ENCODE measurements at places on chromosomes 6 and 20. TPM values are rescaled to one million over a fixed set of nuclear protein-coding genes. Genes with fewer than 3 reads are reported as not detected.

DNA sequence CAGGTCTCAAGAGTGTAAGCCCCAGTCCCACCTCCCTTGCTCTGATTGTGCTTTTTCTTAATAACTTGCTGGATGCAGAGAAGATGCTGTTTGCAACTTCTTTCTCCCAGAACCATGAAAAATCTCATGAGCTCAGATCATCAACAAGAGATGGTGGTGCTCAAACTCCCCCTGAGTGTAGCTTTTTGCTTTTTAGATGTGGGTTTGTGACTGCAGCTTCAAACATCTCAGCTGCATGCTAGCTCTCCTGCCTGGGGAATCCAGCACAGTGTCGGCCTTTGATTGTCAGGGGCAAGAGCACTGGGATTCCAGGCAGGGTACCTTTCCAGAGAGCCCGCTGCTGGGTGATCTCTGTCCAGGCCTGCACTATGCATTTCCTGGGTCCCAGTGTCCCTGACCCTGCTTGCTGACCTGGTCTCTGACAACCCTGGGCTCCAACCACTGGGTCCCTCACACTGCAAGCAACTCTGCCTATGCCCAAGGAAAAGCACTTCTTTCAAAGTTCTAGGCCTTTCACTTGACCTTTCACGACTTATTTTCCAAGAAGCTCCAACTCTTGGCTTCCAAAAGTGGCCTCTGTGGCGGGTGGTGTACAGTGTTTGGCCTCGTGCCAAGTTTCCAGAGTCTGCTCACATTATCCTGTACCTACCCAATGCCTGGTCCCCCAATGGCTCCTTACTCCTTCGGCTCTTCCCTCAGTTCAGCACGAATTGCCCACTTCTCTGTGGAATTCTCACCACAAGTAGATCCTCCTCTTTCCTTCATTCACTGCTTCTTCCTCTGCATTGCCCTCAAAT lies 69.7 kb upstream of the LY86 start:
- DNase-seq, result no peak

DNA sequence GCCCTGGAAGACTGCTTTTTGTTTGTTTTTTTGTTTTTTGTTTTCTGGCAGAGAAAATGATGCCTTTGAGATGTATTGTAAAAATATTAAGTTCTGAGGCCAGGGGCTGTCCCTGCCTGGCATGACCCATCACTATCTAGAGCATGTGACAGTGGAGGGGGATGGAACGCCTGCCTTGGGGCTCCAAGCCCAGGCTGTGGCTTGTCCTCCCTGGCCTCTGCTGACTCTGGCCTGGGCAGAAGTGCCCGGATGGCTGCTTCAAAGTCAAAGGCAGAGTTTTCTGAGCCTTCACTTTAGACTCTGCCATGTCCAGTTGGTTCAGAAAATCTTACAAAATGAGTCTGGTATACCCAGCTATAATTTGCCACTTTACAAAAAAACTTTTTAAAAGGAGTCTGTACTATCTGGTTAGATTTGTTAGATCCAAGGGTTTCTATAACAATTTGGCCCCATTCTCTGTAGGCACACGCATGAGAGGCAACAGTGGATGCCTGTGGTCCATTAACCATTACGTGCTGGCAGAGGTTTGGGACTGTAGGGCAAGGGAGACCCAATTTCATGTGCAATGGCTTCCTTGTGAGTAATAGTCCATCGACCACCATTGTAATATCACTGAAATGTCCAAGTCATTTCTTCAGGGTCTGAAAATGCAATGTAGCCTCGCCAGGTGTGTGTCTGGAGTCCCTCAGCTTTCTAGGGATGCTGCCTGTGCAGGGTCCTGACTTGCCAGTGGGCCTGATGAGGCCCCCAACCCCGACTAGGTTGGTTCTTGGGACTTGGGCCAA lies 8.3 kb downstream of the PPP1R3G start:
- DNase-seq, result no peak

DNA sequence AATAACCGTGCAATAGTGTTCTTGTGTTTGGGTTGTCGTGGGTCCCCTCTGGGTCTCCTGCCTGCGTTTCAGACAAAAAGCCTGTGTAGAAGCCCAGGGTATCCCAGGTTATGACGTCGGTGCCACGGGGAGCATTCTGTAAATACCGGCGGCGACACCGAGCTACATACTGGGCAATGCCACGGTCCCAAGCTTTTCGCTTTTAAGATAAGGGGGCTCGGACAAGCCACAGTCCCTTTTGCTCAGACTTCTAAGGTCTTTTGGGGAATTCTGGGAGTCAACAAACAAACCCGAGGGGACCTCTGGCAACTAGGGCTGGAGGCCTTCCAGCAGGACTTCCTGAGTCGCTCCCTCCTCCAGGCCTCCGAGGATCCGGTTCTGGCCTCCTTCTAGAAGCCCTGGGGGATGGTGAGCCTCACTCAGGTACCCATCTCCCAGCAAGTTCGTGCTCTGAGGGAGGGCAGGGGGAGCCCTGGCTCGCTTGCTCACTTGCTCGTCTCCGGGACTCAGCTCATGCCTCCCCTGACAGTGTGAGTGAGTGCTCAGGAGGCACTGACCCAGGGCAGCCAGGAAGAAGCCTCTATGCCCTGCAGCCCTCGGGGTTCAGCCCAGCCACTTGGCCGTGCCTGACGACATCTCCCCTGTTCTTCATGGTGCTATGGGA lies 62.4 kb upstream of the MRPS10 start:
- DNase-seq, result peak; percentile 41

DNA sequence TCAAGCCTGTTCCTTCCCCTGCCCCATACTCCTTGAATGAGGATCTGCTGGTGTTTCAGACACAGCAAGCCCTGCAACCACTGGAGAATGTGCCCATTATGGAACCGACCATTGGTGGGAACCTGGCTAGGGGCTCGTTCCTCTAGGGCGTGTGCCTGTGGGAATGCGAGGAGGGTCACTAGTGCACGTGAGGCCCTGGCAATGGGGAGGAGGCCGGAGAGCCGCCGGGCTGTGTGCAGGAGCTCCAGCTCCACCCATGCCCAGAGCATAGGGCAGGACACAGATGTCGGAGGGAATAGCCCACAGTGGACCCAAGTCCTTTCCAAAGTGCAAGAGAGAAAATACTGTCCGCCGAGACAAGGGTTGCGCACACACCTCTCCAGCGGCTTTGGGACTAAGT lies 99.3 kb downstream of the ERMARD start:
- peak; percentile 16 for DNase-seq

- no peak for DNase-seq
Observed at GRCh38 chr6:143401636-143402370, 48.7 kb downstream of the ADAT2 start.

DNA sequence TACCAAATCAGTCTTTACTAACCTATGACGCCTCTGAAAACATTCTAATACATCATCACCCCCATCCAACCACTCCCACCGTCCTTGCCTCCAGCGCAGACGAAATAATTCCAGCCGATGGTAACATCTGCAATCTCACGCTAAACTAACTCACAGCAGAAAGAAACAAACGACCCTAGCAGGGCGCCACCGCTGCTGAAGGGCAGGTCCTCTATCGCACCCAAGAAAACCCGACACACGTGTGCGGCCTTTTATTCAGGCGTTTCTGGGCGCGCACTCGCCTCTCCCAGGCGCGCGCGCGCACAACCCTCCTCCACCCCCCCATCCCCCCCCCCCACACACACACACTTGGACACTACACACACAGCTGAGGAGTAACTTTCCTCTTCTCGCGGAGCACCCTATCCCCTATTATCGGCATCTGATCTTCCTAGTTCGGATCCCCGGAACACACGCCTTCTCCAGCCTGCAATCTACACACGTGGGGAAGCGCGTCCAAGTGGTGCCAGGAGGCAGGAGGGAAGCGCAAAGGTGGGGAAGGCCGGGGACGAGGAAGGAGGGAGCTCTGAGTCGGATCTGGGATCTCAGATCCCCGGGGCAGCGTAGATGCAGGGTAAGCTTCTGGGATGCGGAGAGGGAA lies 1.4 kb downstream of the GFOD1 start:
- peak; percentile 33 for DNase-seq

Gene CLPSL1
- not detected for total RNA-seq

Gene EPB41L2
- 102 TPM for total RNA-seq

DNA sequence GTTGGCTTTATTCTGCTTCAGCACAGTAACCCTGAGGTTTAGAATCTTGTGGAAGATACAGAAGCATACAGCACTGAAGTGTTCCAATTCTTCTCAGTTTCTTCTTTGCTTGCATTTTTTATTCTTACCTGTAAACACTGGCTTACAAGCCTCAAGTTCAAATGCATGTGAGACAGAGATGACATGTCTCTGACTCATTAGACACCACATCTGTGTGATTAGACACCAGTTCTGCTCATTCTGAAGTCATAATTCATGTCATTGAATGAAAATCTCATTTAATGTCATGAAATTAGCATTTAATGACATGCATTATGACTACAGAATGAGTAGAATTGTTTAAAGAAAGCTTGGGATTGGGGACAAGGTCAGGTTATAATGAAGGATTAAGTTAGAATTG lies 5.8 kb downstream of the GZF1 start:
- no peak for DNase-seq

DNA sequence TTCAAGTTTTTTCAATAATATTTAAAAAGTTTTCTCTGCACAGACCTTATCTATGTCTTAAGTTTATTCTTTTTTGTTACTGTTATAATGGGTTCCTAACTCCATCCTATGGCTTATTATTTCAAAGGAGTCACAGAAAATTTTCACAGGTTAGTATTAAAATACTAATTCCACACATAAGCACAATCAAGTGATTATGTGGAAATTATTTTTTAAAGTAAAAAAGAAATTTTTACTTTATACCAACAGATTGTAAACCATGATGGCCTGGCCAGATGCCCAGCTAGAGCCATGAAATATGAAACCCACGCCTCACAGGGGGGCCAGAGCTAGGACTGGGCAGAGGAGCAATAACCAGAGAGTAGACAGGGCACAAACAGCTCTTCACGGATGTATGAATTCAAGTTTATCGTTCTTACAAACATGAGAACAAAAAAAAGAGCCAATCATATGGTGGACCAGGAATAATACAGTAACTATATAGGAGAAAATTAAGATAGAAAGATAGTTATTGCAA lies 34.0 kb downstream of the NUDT3 start:
- DNase-seq, result no peak

Gene C4B
- 85.7 TPM for total RNA-seq

DNA sequence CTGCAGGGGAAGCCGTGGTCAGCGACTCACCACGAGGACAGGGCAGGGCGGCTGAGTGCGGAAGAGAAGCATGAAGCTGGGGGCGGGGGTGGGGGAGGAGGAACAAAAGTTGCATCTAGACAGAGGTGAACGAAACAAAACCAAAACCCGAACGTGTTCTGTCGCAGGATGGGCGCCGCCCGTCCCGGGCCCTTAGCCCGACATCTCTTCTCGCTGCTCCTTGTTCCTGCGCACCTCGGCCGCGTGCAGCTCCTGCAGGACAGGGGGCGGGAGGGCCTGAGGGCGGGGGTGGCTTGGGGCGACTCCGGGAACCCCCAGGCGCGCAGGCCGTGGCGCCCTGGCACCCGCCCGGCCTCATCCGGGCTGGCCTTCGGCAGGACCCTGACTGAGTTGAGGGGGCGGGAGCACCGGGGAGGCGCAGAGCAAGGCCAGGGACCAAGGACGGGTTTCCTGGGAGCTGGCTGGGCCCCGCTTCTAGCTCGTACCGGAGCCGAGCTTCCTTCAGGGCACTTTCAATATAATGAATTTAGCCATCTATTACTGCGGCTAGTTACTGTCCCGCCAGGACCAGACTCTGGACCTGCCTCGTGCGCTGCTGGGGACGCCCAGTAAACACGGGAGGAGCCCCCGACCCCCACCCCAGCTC lies 12.0 kb downstream of the STMN3 start:
- peak; percentile 91 for DNase-seq

- no peak for DNase-seq
Observed at GRCh38 chr20:64042054-64042781, 6.2 kb downstream of the C20orf204 start.

DNA sequence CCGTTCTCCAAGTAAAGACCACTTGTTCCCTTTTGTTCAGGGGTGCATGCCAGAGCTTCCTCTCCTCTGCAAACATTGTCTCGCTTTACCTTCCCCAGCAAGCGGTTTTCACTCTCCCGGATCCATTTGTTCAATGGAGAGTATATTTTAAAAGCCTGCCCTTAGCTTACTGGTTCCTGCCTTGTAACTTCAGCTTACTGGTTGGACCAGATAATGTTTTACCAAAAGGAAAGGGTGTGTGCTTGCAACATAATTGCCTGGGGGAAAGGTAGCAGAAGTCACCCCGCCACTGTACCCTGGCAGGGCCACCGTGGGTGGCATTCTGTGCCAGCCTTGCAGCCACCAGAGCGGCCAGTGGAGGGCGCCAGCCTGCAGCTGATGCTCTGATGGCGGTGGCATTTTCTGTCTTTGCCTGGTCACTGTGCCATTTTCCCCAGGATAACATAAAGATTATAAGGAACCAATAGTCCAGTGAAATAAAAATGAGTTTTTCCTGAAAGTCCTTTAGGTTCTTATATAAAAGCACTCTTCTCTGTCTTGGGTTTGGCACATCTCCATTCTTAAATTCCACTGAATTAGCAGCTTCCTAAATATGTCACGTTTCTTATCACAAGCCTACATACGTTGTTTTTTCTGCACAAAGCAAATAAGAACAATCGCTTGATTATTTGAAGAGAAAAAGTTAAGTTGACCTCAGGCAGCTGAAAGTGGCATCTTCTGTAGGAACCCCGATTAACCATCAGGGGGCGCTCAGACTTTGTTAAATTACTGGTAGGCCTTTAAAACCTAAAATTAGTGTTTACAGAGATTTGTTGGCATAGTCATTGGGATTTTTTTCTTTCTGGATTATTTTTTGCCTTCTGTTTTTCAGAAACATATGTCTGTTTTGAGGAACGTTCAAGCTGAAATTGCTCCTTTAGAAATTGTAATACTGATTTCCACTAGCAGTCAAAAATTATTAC lies 67.4 kb upstream of the XRN2 start:
- DNase-seq, result peak; percentile 53

DNA sequence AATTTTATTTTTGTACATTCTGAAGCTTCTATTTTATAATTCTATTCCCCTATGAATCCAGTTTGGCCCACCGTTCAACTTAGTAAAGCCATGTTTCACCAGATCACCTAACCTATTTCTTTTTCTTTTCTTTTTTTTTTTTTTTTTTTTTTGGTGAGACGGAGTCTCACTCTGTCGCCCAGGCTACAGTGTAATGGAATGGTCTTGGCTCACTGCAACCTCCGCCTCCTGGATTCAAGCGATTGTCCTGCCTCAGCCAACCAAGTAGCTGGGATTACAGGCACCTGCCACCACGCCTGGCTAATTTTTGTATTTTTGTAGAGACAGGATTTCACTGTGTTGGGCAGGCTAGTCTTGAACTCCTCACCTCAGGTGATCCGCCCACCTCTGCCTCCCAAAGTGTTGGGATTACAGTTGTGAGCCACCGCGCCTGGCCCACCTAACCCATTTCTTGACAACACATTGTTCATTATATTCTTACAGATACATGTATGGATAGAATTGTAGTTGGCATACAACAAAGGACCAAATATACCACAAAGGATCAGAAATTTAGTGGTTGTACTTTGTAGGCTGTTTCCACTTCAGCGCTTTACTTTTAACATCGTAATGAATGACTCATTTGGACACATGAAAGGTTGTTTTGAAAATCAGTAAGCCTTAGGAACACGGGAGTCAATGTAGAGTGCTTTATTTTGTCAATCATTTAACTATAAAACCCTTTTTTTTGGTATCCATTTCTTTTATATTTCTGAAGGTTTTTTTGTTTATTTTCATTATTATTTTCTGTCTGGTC lies 63.2 kb downstream of the GJA1 start:
- DNase-seq, result no peak

- peak; percentile 85 for DNase-seq
Observed at GRCh38 chr6:30071081-30071818, 4.3 kb downstream of the PPP1R11 start.

Measured in upper lobe of left lung (tissue), 6 donors.